ENCODE measurements at places on chromosomes 7 and 10. TPM values are rescaled to one million over a fixed set of nuclear protein-coding genes. Genes with fewer than 3 reads are reported as not detected.

GRCh38 chr10:117615649-117616048, 73.1 kb downstream of the EMX2 start:
- DNase-seq, result no peak

DNA sequence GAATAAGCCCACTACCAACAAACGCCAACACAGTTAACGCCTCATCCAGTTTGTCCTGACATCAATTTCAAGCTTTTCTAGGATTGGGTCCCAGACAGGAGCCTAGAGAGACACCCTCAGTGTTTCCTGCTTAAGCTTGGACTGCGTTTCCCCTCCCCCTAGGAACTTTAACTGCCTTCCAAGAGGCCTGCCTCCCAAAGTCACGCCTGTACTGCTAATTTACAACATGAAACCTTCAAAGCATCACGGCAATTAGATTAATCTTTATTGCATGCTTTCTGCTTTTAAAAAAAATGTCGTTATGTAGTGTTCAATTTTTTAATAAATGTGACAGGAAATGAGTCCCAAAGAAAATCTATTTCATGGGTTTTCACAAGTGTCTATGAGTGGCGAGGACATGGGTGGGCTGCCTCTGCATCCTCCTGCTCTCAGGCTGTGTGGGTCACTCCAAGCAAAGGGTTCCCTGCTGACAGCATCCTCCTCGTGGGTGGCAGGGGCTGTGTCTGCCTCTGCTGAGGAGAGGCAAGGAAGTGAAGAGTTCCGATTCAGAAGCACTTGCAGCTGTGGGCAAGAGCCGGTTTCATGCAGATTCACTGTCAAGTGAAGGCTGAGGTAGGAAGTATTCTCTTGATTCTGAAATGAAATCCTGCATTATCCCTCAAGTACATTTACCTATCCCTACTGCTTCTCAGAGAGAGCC, 193.0 kb upstream of the KMT2E start:
- DNase-seq, result no peak

DNA sequence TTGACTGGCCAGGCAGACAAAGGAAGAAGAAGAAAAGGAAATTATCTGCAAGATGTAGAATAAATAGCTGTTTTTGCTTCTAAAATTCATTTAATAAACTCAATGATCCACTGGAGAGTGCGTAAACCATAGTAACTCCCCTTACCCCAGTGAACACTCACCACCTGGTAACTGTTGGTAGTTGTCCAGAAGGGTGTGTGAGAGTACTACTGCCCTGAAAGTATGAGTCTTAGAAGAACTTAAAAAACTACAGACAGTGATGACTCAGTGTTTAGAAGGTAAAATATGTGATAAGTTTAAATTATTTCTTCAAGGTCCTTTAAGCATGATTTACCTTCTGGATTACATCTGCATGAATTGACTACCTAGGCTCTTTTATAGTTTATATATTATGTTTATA, 53.0 kb upstream of the SEMA3A start:
- DNase-seq, result no peak

DNA sequence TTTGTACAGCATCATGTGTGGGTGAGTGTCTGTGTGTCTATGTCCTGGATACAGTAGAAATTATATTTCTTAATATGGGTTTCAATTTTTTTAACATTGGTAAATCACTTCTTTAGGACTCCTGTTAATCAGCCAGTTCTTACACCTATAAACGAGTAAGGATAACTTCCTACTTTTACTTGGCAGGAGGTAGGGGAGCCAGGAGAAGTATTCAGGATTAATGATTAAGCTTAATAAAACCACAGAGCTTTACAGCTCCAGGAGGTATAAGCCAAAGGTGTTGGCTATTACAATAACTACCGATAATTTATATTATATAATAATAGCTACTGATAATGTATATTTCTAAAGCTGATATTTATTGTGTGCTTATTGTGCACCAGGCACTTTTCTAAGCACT, 1.7 kb upstream of the FAM3C start:
- no peak for DNase-seq

DNA sequence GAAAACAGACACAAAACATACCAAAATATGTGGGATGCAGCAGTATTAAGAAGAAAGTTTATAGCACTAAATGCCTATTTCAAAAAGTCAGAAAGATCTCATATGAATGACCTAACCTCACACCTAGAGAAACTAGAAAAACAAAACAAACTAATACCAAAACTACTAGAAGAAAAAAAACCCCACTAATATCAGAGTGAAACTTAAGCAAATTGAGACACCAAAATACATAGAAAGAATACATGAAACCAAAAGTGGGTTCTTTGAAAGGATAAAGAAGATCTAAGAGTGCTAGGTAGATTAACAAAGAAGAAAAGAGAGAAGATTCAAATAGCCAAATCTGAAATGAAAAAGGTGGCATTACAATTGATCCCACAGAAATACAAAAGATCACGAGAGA, 494.1 kb downstream of the SH2D4B start:
- DNase-seq, result no peak

GRCh38 chr7:33459340-33459751, 330.0 kb downstream of the BBS9 start:
- DNase-seq, result no peak

CCDC186 gene
- 12.5 TPM for polyA plus RNA-seq
